CD4-positive, alpha-beta T cell treated with Interleukin-4 for 4 hours (primary cell): ENCODE measurements at places on chromosomes 3 and 15.
A peak's percentile ranks its signal among the peaks of the same experiment; 100 is the strongest.

GRCh38 chr3:80682235-80682634, 914.4 kb upstream of the ROBO1 start:
- no peak for DNase-seq

DNA sequence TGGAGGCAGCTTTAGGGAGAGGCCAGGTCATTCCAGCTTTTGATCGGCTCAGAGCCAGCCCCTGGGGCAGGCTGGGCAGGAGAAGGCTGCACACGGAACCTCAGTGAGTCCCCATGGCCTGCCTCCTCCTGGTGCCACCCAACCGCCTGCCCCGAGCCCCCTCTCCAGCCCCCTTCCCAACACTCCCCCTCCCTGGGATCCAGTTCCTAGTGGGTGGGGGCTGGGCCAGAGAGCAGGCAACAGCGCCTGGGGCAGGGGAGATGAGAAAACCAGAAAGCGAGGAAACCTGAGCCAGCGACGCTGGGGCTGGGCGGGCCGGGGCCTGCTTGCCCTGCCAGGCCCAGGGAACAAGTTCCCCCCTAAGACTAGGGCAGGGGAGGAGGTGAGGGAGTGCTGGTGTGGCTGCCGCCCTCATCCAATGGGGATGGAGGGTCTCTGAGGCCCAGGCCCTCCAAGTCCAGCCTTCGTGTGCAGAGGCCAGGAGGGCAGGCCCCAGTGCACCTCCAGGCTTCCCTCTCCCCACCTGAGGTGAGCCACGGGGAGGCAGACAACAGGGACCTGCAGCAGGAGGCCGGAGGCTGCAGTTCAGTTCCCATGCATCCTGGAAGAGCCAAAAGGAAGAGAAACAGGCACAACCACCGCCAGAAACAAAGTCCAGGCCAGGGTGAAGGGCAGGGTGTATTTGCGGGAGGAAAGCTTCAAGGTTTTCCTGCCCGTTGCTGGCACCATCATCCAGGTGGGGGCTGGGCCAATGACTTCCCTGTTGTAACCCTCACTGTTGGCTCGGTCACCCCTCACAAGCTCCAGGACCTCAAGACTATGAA, 4.0 kb upstream of the SEMA3F start:
- no peak for DNase-seq

DNA sequence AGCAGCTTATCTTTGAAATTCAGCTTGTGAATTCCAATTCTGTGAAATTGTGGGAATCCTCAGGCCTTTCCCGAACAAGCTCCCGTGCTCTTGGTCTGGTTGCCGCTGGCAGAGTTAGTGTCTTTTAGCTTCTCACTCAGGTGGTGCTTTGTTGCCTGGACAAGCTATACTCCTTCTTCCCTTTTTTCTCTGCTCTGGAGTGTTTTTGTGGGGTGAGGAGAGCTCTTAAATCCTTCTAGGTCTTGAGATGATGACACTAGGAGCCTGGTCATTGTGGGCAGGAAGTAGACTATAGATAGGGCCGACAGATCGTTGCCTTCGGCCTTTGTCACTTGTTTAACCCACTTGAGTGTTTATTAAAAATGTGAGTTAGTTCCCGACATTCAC, 93.8 kb downstream of the SLCO3A1 start:
- DNase-seq = no peak

DNA sequence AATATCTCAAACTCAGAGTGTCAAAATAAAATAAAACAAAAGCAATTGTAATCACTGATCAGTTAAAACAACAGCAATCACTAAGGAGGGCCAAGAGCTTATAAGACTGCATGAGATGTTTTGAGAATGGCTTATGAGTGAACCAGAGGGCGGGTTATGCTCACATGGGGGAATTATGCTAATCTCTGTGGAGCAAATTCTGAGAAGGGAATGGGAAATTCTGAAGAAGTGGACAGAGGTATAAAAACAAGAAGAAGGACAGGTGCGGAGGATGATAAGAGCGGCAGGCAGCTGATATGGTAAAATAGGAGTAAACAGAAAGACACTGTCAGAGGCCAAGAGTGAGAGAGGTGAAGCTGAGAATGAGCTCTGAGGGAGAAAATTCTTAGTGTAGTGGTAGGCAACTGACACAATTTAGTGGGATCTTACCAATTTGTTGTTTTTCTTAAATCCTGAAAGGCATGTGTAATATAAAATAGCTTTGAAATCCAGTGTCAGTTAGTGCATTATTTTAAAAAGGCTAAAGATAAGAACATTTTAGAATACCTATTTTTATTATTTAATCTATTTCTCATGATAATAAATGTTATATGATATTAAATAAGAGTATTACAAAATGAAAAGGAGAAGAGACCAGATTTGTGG, 133.8 kb downstream of the SPATA16 start:
- DNase-seq = no peak

DNA sequence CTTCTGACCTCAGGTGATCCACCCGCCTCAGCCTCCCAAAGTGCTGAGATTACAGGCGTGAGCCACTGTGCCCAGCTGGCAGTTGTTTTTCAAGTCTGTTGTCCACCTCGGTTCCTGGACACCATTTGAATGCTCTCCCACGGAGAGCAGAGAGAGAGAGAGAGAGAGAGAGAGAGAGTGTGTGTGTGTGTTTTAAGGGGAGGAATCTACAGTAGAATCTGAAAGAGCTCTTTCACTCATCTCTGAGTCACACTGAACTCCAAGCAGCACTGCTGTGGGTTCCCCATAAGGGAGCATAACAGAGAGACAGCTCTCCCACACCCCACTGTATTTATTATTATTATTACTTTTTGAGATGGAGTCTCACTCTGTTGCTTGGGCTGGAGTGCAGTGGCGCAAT, 156.6 kb downstream of the RPLP1 start:
- DNase-seq = no peak

- DNase-seq = no peak
These were observed 21.6 kb upstream of the PLXNA1 start for GRCh38 chr3:126961191-126961790.

DNA sequence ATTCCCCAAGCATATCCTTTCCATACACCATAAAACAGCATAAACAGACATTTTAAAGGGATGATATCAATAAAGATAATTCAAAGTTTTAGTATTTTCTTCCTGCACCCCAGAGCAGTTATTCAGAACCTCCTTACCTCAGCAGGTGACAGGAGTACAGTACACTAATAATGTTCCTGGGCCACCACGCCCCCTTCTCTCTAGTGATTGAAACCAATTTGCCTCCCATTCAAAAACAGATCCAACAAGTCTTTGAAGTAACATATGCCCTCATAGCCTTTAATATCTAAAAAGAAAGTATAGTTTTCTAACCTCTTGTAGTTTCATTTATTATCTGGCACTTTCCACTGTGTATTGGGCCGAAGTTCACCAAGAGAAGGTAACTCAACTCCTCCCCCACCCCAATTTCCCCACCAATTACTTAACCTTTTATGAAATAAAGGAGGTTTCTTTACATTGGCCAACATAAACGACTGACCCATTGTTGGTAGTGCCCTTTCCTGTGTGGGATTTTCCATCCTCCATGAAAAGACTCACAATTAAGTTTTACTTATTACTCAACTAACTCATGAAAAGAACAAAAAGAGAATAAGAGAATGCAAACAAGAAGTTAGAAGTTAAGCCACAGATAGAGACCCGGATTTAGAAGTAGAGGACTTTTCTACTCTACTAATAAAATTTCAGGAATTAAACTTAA, 5.0 kb upstream of the ATP8B4 start:
- DNase-seq = no peak

DNA sequence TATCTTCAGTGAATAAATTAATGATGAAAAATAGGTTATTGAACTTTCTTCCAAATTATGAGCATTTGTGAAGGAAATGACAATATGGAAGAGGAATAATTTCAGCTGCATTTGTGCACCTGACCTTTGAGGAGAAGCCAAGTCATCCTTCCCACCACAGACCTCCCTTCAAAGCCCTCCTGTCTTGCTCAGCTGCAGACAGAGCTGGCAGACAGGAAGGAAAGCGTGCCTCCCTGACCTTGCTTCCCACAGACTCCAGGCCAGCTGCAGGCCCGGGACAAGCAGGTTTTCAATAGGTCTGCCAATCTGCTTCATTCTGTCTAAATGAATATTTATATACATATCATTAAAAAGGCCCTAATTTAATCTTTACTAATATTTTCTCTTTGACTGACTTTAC, 152.9 kb upstream of the RBMS3 start:
- DNase-seq = no peak

GRCh38 chr3:159828542-159828943, 160.1 kb upstream of the IL12A start:
- no peak for DNase-seq

DNA sequence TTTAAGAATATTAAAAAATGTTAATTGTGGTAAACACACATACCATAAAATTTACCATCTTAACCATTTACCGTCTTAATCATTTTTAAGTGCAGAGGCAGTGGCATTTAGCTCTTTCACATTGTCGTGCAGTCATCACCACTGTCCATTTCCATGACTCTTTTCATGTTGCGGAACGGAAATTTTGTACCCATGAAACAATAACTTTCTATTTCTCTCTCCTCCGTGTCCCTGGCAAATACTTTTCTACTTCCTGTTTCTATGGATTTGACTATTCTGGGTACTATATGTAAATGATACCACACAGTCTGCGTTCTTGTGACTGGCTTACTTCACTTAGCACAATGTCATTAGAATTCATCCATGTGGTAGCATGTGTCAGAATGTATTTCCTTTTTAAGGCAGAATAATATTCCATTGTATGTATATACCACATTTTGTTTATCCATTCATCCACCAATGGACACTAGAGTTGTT, 27.9 kb downstream of the AKAP13 start:
- peak; percentile 27 for DNase-seq

- no peak for DNase-seq
These were observed 372.6 kb downstream of the VPS13C start for GRCh38 chr15:61687651-61688050.

- no peak for DNase-seq
These were observed 38.4 kb downstream of the GTF2E1 start for GRCh38 chr3:120780977-120781376.

DNA sequence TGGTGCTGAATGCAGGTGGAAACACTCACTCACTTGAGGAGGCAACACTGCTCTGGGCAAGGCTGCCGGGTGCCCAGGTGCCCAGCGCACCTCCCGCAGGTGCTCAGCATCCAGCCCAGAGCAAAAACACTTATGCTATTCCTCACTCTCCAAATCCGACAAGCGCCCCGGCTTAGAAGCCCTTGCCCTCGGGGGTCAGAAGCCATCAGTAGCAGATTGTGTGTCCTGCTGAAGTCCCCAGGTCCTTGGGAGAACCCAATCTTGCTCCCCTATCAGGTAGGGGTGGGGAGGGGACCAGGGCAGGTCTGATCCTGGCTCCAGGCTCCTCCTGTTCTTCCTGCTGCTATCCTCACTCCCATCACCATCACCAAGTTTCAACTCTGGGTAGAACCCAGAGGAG, 46.7 kb downstream of the TLE3 start:
- no peak for DNase-seq

GRCh38 chr3:178703268-178703975, 167.2 kb downstream of the KCNMB2 start:
- no peak for DNase-seq

GRCh38 chr15:66780172-66780972, 78.3 kb downstream of the SMAD6 start:
- no peak for DNase-seq

DNA sequence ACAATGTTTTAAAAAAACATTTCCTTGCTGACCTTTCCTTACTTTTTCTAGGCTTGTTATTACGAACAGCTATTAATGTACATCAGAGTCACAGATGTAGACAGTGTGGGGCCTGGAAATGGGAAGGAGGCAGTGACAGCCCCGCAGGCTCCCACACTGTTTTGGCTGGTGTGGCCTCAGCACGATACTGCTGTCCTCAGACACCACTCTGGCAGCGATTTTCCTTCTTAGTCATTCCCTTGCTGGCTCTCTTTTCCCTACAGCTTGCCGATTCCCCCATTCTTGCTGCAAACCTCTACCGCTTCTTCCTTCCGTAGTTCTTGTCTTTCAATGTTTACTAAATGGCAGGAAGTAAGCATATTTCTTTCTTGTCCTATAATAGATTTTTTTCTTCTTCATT, 113.1 kb downstream of the ABI3BP start:
- DNase-seq = no peak

GRCh38 chr15:83692746-83693581, 39.0 kb downstream of the ADAMTSL3 start:
- no peak for DNase-seq

- DNase-seq = no peak
These were observed 65.1 kb downstream of the GLCE start for GRCh38 chr15:69225355-69226022.

DNA sequence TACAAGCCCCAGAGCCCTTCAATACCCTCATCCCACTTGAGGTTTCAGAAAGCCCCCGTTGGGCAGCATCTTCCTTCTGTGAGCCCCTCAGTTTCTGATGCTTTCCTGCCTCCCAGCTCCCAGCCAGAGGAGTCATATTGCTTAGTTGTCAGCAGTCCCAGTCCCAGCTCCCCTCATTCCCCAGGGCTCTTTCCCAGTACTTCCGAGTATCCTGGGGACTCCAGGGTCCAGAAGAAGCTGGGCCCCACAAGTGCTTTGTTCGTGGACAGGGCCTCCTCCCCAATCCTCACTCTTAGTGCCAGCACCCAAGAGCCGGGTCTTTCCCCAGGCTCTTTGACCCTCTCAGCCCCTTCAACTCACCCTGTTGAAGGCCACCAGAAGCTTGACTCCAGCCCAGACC, 43.9 kb downstream of the CDAN1 start:
- DNase-seq = no peak

DNA sequence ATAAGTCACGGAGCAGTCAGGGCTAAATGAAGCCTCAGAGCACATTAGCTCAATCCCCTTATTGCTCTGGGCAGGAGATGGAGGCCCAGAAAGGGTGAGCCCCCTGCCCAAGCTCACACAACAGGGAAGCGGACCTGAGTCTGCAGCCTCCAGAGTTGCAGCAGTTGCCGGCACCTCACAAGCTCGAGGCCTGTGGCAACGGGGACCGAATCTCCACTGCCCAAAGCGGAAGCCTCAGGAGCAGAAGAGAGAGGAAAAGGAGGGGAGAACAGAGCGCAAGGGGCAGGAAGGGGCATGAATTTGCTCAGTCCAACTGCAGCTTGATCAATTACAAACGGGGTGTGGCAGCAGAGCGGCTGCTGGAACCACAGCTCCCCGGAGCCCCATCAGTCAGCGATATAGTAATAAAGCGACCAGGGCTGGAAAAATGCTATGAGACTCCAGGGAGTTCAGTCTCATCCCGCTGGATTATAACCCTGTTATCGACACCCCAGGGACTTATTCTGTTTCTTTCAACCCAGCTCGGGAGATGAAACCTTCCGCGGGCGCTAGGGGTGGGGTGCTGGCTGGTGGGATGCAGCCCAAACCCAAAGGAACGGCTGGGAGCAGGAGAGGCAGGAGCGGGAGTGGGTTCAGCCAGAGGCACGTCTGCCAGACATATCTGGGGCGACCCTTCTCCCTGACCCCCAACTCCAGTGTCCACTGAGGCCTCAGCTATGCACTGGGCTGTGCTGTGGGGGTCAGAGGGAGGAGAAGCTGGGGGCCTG, 219.7 kb upstream of the LINGO1 start:
- DNase-seq = no peak

DNA sequence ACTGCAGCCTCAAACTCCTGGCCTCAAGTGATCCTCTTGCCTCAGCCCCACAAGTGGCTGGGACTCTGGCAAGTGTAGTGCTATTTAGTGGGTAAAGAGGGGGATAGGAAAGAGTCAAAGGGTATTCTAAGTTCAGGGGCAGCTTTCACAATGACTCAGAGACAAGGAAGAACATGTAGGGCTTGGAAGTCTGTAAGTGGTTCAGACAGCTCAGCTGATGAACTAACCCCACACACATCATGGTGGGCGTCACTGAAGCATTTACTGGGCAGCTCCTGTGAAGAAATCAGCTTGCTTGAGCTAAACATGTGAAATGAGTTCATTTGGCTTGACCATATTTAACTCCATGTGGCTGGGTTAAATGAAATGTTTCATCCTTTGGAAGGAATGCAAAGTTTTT, 34.6 kb upstream of the THSD4 start:
- DNase-seq = no peak

- no peak for DNase-seq
These were observed 105.5 kb upstream of the TRIM42 start for GRCh38 chr3:140572334-140572733.
